ENCODE measurements at places on chromosomes 11 and 22.

- DNase-seq, result peak; percentile 50
Measured at GRCh38 chr11:125429174-125429707, 66.8 kb downstream of the FEZ1 start.

DNA sequence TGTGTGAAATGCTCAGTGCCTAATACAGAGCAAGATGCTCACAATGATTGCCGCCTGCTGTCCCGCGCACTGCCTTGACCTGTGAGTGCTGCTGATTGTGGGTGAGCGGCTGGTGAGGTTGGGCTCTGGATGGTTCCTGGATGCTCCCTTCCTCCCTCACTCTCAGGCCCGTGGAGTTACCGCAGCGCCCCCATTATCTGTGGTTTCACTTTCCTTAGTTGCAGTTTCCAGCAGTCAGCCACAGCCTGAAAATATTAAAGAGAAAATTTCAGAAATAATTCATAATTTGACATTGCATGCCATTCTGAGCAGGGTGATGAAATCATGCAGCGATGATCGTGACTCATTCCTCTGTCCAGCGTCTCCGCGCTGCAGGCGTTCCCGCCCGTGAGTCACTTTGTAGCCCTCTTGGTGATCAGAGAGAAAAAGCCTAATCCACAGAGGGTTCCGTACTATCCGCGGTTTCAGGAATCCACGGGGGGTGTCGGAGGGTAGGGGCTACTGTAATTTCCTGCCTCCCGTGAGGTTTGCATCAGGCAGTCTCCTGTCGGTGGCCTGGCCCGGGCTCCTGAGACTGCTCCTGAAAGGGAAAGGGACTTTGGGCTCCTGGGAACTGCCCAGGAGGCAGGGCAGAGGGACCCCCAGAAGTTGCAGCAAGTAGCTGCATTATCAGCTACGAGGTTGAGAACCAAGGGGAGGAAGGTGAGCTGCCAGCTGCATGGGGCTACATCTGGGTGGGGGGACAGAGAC, 10.6 kb downstream of the RPL3 start:
- peak; percentile 95 for DNase-seq

DNA sequence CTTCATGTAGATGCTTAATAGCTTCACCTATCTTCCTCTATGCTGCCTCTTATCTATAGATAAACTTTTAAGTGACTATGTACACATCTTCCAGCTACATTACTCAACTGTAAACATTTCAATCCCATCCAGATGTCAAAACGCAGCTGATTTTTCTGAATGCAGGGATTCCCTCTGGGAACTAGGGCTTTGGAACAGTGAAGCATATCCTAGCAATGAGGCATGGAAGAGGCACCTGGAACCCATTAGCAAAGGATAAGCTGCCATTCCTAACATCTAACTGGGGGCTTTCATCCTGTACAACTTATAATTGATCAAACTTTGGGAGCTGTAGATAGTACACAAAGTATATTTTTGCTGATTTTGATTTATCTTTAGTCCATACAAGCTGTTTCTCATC, 40.8 kb upstream of the OPCML start:
- no peak for DNase-seq

- no peak for DNase-seq
Measured at GRCh38 chr22:19057539-19057938, 64.7 kb downstream of the DGCR2 start.

DNA sequence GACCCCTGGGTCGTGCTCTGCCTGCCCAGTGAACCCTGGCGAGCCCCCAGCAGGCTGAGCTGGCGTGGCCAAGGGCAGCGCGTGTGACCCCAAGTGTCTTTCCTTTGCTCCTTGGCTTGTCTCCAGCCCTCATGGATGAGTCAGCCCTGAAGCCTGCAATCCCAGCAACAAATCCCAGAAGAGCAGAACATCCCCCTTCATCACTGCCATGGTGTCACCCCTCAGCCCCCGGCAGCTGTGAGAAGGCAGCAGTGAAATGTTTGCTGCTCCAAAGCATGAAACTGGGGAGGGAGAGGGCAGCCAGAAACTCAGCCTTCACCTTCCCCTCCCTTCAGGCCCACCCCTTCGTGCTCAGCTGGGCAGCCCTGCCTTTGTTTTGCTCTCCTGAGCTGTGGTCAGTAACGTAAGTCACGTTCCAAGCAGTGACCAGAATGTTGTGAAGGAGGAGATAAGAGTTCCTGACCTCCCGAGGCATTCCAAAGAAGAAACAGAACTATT, 29.8 kb downstream of the ADAMTS15 start:
- peak; percentile 93 for DNase-seq

- DNase-seq, result no peak
Measured at GRCh38 chr11:47172740-47173336, 3.8 kb downstream of the ARFGAP2 start.

GRCh38 chr22:25021976-25022711, 69.6 kb downstream of the KIAA1671 start:
- DNase-seq, result no peak

DNA sequence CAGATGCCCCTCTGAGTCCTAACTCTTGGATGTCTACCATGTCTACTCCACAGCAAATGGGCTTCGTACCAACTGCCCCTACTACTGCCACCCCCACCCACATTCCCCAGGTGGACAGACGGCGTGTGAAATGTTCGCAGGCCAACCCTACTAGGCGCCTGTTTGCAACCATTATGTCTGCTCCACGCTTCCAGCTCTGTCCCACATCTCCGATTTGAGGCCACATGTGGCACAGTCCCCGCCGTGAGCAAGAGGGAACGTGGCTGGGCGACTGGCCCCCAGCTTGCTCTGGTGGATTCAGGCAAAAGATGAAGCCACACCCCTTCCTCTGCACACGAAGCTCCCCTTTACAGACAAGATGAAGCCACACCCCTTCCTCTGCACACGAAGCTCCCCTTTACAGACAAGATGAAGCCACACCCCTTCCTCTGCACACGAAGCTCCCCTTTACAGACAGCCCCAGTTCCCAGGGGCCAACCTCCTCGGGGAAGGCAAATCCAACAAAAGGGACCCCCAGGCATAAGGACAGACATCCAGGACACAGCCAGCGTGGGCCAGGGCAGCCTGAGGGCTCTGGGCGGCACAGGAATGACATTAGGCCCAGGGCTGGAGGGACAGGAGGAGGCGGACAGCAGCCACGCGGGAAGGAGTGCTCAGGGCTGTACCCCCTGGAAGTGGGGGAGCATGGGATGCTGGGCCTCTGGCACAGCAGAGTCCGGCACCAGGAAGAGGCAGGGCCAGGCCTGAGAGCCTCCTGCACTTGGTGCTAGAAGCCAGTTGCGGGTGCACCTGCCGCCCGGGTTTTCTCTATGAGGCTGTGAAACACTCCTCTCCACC, 106.2 kb downstream of the SHANK2 start:
- no peak for DNase-seq

Measured in AG10803 (cell line).